ENCODE measurements at places on chromosomes 4 and X.

DNA sequence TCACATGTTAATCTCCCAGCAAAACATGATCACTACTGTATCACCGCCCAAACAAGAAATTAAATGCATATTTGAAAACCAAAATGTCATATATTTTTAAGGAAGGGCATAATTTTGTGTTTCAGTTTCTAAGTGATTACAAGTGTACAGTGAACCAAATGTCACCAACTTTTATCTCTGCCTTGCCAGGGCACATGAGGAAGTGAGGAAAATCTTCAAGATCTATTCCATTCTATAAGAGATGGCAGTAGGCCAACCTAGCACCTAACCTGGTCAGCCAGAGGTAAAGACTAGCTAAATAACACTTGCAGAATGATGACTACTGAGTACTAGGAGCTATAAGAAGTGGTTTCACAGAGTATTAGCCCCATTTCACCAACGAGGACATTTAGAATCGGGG is 107.2 kb downstream of the ATP11C start:
- DNase-seq = no peak

- no peak for DNase-seq
Measured at GRCh38 chr4:165580351-165580905, 201.6 kb downstream of the CPE start.

- no peak for DNase-seq
Measured at GRCh38 chr4:71167083-71167482, 171.7 kb upstream of the SLC4A4 start.

GRCh38 chr4:107834241-107834794 is 9.6 kb downstream of the SGMS2 start:
- DNase-seq = no peak

- no peak for DNase-seq
Measured at GRCh38 chr4:130034876-130035275, 938.9 kb downstream of the C4orf33 start.

DNA sequence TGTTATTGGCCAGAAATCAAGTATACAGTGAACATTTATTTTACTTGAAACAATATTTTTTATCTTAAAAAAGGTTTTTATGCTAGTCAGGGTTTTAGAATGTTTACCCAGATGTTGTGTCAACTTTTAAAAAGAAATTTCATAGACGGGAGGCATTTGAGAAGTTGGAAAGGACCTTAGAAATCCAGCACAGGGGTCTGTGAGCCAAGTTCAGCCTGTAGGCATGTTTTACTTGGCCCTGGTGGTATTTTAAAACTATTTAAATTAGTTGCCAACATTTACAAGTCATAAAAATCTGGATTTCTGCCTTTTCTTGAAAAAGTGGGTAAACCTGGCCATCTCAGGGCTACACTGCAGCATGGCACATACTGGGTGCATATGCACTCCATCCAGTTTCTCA is 25.5 kb upstream of the FHL1 start:
- no peak for DNase-seq

DNA sequence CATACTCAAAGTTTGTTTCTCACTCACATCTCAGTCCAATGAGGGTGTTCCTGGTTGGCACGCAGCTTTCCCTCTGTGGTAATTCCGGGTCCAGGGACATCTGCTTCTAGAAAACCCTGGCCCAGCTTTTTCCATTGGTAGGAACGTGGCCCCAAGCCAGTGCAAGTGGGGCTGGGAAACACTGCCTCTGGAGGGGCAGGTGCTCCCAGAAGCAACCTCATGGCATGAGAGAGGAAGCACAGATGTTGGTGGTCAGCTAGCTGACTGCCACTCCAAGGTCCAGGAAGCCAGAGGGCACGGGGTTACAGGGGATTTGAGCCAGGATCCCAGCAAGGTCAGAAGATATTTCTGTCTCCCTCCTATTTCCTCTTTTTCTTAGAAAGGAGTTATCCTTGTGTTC is 47.5 kb downstream of the DCTD start:
- DNase-seq = no peak

- DNase-seq = no peak
Measured at GRCh38 chrX:133956570-133957340, 28.6 kb downstream of the GPC3 start.

DNA sequence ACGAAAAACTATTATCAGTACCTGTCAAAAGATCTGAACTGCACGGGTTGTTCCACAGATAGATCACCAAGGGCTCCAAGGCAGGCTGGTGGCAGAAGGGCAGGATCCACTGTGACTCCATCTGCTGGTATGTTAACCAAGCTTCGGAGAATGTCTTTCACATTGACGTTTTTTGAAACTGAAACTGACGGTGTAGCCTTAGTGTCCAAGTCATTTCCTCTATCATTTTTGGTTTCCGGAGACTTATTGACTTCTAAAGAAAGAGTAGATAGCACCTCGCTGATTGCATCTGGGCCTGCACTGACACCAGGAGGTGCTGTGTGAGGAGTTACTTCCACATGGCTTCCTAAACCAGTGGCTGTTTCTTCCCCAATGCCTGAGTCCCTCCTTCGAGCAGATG is 186.9 kb downstream of the LRBA start:
- no peak for DNase-seq

GRCh38 chrX:16319929-16320328 is 152.6 kb downstream of the MAGEB17 start:
- DNase-seq = no peak

- no peak for DNase-seq
Measured at GRCh38 chr4:67723949-67724348, 23.0 kb upstream of the UBA6 start.

- no peak for DNase-seq
Measured at GRCh38 chr4:79585834-79586233, 177.8 kb upstream of the GK2 start.

GRCh38 chrX:107374132-107374531 is 75.3 kb upstream of the FRMPD3 start:
- no peak for DNase-seq

GRCh38 chr4:184282251-184282713 is 64.6 kb upstream of the ENPP6 start:
- no peak for DNase-seq

- DNase-seq = no peak
Measured at GRCh38 chr4:2095236-2096072, 36.3 kb downstream of the NAT8L start.

- DNase-seq = no peak
Measured at GRCh38 chr4:104382961-104383360, 111.7 kb downstream of the CXXC4 start.

GRCh38 chrX:22395372-22395771 is 122.7 kb downstream of the CBLL2 start:
- no peak for DNase-seq

DNA sequence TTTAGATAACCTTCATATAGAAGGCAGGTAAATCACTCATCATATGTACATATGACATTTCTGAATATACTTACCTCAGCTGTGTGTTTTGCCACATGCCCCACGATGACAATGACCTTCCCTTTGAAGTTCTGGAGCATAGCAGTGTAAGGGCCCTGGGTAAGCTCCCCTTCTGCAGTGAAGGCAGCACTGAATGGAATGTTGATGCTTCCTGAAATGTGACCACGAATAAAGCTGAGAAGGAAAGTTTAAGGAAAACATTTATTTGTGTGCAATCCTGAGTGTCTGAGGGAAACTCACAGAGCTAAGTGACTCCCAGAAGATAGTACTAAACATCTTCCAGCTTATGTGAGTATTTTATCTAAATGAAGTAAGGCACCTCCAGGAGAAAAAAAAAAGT is 200.1 kb downstream of the NPNT start:
- no peak for DNase-seq

- no peak for DNase-seq
Measured at GRCh38 chrX:74340051-74340450, 36.1 kb downstream of the ZCCHC13 start.

DNA sequence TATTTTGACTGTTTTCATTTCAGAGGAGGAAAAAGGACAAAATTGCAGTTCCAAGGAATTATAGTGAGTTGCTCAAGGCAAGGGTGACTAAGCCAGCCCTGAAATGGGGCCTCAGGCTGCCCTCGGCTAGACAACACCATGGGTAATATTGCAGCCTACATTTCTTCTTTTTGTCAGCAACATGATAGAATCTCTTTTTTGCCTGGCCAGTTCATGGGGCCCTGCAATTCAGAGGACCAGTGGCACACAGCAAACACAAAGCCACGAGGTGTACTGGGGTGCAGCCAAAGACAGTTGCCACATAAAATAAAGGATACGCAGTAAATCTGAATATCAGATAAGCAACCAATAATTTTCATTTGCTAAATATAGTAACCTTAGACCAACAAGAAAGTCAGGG is 41.8 kb downstream of the RBM47 start:
- no peak for DNase-seq

DNA sequence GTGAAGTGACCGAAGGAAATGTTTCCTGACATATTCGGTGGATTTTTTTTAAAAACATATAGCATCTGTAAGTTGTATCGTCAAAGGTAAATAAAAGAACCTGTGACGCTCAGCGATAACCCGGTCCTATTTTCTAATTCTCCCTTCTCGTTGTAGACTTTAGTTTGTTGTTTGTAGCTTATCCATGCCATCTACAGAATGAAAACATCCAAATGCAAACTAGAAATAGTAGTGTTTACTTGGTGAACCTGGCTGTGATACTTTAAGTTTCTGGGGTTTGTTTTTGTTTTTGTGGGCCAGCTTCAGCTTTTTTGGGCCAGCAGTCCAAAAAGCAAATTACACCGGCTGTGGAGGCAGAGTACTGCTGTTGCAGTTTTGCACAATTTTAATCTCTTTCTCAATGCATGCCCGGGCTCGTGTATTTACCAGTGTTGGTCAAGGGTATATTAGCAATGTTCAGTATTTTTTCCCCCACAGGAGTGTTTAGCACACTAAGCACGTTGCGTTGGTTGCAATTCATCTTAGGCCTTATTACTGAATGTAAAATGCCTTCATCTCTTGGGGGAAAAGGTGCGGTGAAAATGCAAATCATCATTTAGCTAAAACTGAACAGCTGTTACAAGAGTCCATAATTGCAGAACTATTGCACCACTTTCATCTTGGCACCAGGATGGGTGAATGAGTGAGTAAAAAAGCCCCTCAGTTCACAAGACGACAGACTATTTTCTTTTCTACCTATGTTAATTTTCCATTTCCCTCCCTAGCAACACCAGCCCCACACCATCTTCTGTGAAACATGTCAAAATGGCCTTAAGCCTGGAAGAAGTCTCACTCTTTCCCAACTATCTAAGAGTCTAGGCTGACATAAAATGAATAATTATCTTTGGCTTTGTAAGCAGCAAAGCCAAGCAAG is 1.7 kb upstream of the CNOT6L start:
- DNase-seq = no peak

GRCh38 chrX:30971774-30972603 is 82.9 kb upstream of the TAB3 start:
- DNase-seq = peak; percentile 39

- DNase-seq = no peak
Measured at GRCh38 chr4:3529363-3529762, 2.9 kb downstream of the LRPAP1 start.

- no peak for DNase-seq
Measured at GRCh38 chr4:110970642-110971041, 347.8 kb upstream of the PITX2 start.

GRCh38 chr4:107248571-107248970 is 212.5 kb upstream of the DKK2 start:
- DNase-seq = no peak

DNA sequence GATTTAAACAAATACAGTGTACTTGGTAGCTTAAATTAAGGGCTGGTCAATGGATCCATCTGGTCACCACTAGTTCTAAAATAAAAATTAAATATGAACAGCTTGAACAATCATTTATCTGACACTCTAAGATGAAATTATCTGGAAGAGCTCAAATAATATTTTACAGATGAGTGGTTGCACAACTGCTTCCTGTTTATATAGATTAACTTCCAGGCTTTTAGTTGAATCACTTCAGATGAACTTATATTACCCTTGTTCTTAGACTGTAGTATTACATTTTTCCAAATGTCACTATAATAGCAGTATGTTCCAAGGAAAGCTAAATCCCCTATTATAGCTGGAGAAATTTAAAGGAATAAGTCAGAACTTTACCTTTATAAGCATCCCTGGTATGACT is 92.4 kb upstream of the SMIM10 start:
- no peak for DNase-seq

DNA sequence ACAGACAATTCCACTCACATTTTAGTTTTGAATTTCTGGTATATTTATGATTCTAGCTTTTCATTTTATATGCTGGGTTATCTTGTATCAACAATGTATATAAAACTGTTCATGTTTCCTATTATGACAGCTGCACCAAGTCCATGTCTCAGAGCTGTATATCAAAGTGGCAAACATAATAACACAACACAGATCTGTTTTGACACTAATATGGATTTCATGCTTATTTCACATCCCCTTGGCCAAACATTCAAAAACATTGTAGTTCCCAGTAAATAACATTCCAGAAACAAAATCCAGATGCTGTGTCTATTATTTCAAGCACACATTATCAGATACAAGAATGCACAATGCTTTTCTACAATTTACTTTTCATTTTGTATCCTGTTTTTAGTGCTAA is 380.6 kb upstream of the MAGEB2 start:
- DNase-seq = no peak

DNA sequence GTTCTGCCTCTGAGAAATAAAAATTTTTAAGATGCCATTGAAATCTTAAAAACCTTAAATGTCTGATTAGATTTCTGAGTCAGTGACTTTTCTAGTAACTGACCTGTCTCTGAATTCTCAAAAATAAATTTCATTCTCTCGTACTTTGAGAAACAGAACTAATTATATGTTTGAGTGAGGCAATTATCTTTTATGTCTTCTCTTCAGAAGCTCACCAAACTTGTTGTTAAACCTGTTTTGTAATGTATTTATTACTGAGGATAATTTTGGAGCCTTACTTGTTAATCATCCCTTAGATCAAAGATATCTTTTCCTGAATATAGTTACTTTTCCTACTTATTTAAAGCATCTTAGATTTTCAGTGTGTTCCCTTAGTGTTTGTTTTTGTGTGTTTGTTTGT is 64.5 kb upstream of the MMAA start:
- DNase-seq = no peak

DNA sequence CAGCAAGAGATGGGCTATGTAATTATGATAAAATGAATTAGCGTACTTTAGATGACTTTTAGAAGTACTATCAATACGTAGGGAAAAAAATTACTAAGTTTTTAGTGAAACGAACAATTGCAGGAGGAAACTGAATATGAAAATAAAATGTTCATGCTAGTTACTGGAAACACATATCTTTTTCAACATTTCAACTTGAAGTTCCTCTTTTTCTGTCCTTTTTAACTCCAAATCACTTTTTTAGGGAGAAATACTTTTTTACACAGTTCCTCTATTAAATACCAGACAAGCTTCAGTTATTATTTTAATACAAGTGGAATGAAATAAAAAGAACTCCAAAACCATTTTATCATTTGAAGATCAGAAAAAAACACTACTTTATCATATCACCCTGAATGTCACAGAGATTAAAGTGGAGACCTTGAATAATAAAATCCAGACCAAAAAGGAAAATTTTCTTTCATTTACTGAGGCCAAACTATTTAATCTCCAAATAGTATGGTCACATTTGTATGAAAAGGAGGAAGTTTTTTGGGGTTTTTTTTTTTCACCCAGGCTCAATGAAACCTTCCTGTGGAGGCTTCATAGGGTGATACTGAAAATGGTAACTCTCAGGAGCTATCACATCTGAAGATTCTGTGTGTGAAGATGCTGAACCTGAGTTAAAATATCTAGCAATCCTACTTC is 306.2 kb downstream of the INPP4B start:
- no peak for DNase-seq

GRCh38 chrX:152170621-152171020 is 32.2 kb upstream of the MAGEA10 start:
- no peak for DNase-seq
